Activated T-cell treated with anti-CD3 and anti-CD28 coated beads for 1 hour (primary cell): ENCODE measurements at places on chromosomes 11 and 22.

GRCh38 chr11:108511851-108512474 lies 13.8 kb upstream of the POGLUT3 start:
- DNase-seq, result no peak

DNA sequence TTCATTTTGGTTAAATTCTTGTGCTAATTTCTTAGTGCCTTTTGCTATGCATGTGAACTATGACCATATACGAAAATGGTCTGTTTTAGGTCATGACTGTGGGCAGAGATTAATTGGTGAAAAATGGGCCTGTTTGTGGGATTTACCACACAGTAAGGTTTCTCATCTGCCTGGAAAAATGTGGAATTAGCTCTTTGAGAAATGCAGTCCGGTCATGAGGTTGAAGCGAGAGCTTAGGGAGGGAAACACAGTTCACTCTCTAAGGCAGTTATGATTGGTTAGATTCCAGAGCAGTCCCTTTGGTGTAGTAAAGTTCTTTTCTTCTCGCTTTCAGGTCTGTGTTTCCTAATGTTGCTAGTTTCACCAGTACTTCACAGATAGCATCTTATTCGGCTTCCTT lies 1.2 kb upstream of the PDE3B start:
- DNase-seq, result no peak

DNA sequence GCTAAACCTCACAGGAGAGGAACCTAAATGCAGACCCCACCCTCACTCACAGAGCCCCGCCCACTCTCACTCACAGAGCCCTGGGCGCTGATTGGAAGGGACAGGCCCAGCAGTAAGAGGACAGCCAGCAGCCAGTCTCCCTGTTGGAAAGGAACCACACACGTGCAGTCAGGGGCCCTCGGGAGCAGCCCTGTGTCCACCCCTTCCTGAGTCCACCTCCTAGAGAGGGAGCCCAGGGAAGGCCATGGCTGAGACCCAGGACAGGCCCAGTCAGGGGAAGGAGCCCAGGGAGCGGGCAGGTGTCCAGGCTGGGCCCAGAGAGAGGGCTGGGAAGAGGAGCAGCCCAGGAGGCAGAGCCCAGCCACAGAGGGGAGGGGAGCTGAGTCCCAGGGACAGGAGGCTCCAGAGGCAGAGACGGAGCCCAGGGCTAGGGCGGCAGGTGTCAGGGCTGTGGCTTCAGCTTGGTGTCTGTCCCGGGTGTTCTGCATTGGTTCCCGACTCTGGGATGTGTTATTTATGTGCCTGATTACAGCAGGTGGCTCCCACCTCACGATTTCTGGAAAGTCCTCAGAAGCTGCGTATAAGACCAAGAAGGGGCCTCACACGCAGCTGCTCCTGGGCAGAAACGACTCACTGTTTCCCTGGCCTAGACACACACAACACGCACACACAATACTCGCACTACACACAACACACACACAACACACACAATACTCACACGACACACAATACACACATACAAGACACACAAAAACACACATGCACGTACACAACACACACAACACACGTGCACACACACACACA lies 9.0 kb upstream of the APOBEC3H start:
- no peak for DNase-seq

DNA sequence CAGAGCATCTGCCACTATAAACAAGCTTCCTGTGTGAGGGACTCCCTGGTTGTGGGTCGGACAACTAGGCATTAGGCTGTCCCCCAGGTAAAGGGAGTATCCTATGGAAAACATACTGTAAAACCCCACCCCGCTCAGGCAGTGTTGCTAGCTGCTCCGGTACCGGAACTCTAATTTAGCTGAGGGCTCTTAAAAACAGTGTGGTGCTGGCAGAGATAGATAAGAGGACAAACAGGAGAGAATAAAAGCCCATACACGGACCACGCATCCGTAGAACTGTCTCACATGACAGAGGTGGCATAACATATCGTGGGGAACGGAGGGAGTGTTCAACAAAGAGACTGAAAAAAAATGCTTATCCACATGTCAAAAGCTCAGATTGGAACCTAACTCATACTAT lies 3.4 kb upstream of the MOGAT2 start:
- DNase-seq, result no peak

GRCh38 chr22:43238526-43239006 lies 51.6 kb upstream of the TTLL12 start:
- DNase-seq, result no peak

DNA sequence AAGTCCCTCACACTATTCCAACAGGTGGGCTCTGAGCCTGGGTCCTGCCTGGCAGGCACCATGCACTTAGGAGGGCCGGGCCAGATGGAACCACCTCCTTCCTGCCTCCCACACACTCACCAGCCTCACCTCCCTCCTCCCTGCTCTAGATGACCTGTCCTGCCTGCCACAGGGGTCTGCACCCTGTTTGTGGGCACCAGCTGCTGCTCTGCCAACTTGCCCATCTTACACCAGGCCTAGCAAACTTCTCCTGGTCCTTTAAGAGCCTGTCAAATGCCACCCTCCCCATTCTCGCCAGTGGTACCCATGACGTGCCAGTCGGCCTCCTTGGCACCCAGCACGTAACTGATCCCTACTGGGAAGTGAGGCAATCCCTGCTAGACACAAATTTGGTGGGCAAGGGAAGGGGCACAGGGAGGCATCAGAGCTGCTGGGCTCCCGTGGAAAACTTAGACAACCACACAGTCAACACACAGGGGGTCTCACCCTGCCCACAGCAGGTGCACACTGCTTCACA lies 3.1 kb downstream of the MOB2 start:
- no peak for DNase-seq

DNA sequence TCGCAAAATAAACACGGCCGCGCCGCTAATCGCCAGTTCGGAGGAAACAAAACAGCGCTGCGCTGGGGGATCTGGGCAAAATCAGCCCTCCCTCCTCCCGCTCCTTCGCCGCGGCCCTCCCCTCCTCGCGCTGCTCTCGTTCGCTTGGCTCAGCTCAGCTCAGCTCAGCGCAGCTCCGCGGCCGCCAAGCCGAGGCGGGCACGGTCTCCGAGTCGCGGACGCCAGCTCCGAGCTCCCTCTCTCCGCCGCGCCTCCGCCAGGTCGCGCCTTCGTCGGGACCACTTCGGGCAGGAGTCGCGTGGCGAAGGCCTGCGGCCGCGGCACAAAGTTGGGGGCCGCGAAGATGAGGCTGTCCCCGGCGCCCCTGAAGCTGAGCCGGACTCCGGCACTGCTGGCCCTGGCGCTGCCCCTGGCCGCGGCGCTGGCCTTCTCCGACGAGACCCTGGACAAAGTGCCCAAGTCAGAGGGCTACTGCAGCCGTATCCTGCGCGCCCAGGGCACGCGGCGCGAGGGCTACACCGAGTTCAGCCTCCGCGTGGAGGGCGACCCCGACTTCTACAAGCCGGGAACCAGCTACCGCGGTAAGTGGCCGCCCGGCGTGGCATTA lies at the start of gene SPON1:
SPON1 (plus strand) TSS at position 162 of the 607 bp plus-strand sequence; CDS start at position 344, 182 bp downstream.
- peak; percentile 32 for DNase-seq

DNA sequence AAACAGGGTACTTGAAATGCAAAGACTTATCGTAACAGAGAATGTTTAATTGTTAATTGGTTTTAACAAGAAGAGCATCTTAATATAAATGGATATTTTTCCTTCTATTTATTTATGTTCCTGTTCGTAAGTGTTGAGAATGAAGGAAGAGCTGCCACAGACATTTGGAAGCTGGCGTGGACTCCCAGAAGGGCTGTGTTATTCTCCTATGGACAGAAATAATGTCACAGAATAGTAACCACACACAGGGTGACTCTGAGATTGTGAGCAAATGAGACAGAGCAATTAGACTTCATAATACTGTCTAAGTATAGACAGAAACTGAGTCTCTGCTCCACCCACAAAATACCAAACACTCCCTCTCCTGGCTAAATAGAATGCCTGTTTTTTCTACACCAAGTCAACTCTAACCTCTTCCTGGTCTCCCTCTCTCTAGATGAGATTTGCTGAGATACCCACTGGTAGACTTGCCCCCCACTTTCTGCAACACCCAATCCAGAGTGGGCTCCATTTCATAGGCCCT lies 6.1 kb downstream of the APOL3 start:
- DNase-seq, result no peak

DNA sequence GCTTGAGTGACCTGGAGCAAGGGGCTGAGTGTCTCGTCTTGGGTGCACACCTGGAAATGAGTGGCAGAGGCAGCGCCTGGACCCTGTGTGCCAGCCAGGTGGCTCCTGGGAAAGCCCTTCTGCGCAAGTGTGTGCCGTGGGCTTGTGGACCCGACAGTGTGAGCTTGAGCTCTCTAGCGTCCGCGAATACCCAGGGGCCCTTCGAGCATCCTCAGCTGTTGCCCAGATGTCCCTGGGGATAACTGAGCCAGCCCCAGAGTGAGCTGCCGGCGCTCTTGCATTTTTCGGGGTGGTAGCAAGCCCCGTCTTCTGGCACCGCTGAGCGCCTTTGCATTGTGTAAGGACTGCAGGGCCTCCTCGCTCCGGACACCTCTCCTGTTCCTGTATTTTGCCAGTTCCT lies 399.2 kb downstream of the TBC1D22A start:
- DNase-seq, result no peak

- no peak for DNase-seq
These were observed 14.8 kb downstream of the DUSP18 start for GRCh38 chr22:30652852-30653251.

DNA sequence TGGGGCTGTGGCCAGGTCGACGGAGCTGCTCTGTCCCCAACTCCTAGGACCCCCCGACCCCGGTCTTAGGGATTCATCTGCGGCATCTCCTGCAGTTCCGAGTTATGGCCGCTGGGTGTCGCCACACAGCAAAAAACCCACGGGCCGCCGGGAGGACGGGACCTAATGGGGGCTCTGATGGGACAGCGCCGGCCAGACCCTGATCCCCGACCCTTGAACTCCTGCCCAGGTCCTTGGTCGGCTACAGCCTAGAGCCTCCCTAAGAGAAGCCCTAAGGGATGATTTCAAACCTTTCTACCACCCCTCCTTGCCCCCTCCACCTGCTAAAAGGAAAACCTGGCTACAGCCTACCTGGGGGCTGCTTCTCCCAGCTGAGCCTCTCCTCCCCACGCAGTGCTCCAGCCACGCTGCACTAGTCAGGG lies 30.8 kb upstream of the LRRC10B start:
- peak; percentile 44 for DNase-seq

DNA sequence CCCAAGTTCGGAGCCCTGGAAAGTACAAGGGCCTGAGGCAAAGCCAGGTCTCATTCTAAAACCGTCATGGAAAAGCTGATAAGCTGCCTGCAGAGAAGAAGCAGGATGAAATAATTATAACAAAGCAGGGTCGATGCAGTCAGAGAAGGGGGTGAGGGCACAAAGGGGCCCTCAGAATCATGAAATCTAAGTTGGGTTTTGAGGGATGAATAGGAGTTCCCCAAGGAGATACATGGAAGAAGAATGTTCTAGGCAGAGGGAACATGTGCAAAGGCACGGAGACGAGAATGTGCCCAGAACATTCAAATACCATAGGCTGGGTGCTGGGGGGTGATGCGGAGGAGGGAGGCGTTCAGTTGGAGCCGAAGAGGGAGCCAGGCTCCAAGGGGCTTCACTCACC lies 25.0 kb downstream of the IGLL1 start:
- DNase-seq, result no peak

GRCh38 chr11:128903248-128904061 lies 12.3 kb downstream of the KCNJ5 start:
- no peak for DNase-seq

DNA sequence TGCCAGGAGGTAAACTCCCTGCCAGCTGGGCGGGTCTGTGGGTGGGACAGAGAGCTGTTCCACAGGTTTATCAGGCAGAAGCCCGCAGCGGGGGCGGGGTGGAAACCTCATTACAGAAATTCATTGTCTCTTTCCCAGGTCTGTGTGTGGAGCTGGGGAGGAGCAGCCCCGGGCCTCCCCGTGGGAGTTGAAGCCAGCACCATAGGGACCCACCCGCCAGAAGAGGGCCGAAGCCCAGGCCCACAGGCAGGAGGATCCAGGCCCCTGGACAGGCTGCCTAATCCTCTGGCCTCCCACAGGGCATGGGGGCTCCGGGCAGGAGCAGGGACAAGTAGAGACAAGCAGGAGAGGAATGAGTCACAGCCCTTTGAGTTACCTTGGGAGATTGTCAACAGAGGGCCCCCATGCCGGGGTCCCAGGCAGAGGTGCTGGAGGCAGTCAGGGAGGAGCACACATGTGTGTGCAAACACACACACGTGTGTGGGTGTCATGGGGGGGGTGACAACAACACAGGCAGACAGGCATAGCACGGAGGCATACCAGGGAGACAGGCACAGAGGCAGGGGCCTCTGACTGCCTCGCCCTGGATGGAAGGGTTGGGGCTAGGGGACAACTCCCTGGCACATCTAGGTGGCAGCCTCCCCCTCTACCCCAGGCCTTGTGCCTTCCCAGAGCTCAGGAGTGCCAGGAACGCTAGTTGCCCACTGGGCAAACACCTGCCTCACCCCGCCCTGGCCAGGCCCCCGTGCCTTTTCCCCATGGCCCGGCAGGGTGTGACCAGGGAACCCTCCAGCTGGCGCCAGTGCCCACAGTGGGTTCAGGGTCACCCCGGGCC lies 1.4 kb downstream of the CDC42BPG start:
- DNase-seq, result no peak

- DNase-seq, result no peak
These were observed 25.4 kb upstream of the MYH9 start for GRCh38 chr22:36413022-36413775.

DNA sequence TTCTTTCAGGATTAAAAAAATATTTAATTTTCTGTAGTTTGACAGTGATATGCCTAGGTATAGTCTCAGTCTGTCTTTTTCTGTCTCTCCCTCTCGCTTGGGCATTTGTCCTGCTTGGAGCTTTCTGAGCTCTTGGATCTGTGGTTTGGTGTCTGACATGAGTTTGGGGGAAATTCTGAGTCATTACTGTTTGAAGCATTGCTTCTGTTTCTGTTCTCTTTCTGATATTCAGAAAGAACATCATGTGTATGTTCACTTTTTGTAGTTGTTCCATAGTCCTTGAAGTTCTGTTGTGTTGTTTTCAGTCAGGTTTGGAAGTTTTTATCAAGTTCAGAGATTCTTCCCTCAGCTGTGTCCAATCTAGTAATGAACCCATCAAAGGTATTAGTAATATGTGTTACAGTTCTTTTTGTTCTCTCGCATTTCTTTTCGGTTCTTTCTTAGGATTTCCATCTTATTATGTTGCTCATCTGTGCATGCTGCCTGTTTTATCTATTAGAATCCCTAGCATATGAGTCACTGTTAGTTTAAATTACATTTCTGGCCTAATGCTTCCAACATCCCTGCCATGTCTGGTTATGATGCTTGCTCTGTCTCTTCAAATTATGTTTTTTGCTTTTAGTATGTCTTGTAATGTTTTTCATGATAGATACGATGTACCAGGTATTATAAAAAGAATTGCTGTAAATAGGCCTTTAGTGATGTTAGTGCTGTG lies 48.4 kb downstream of the DDX10 start:
- DNase-seq, result no peak
